ENCODE measurements at places on chromosomes 1 and 21.

DNA sequence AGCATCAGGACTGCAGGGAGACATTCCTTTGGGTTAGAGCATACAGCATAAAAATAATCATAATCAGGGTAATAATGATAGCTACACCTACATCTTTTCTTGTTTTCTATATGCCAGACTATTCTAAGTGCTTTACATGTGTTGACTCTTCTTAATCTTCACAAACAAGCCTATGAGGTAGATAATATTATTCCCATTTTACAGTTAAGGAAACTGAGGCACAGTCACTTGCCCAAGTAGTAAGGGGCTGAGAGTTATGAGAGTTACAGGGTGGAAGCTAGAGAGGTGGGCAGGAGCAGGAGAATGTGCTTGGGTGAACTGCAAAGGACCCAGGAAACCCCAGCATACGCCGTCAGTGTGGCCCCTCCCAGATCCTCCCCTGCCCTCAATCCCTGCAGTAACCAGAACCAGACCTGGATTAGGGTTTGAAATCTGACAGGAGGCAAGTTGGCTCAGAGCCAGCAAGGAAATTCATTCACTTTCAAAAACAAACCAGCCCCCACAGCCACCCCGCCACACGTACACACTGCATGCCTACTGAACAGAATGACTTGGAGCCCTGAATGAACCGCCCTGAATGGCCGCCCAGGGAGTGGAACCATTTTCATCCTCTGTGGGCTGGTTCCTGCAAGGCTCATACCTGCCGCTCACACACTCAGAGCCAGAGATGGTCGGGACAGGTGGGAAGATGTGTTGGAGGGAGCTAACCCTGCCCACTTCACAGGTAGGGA lies 126.1 kb downstream of the TRABD2B start:
- DNase-seq: no peak

GRCh38 chr1:181090641-181091126 lies 2.2 kb downstream of the IER5 start:
- no peak for DNase-seq

GRCh38 chr1:41590331-41590730 lies 105.8 kb upstream of the EDN2 start:
- DNase-seq: no peak

DNA sequence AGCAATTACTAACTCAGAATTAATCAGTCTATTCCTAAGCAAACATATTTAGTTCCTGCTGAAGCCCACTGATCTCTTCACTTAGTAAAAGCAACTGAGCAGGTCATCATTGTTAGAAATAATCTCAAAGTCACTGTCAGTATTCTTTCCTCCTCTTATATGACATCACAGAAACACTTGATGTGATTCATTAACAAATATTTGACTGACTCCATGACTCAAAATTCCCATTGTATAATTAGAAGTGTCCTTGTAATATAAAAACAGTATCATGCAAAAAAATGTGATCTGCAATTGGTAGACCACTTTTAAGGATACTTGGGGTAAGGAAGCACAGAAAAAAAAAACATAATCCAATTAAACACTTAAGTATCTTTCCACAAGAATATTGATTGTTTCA lies 194.4 kb downstream of the DPYD start:
- no peak for DNase-seq

DNA sequence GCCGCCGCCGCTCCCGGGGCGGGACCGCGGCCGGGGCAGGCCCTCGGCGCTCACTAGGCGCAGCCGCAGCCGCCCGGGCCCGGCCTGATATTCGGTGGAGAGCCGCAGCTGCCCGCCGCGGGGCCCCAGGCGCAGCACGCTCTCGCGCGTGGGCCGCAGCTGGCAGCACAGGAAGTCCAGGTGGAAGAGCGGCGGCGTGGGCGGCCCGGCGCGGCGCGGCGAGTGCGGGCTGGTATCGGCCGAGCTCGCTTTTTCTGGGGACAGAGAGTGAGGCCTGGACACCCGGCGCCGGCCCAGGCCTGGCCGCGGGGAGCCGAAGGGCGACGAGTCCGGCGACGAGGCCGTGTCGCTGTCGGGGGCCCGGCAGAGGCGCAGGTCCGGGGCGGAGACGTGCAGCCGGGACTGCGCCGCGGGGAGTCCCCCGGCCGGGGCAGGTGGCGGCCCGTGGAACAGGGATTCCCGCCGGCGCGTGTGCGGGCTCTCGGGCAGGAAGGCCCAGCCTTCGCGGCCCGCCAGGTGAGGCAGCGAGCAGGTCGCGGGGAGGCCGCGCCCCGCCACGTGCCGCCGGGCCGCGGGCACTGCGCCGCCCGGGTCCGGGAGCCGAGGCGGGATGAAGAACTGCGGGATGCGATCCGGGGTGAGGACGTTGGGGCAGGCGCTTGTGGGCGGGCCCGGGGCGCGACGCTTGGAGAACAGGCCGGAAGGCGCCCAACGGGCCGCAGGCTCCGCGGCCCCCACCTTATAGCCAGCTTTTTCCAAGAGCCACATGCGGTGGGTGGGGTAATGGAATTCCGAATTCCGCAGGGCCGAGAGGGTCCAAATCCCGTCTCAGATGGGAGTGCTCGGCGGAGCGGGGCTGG lies 1.2 kb downstream of the C2CD4D start:
- DNase-seq: no peak

Data from activated CD4-positive, alpha-beta T cell treated with anti-CD3 and anti-CD28 coated beads for 24 hours (primary cell).